ENCODE measurements at places on chromosomes 12 and 14. TPM values are rescaled to one million over a fixed set of nuclear protein-coding genes. Genes with fewer than 3 reads are reported as not detected.

DNA sequence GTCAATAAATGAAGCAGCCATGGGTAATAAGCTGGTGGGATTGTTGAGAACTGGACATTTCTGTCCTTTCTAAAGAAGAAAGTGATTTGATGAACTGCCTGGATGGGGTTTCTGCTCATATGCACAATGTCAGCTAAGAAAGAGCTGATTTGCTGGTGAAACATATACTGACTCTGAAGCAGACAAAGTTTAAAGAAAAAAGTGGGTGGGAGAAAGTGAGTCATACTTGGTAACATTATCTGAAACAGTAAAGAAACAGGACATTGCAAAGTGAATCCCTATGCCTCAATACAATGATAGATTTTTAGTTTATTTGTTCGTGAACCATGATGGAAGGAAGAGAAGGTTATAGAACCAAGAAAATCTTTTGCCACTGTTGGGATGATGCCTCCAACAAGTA, 95.6 kb upstream of the DNM1L start:
- DNase-seq: no peak

- DNase-seq: no peak
Measured at GRCh38 chr12:3975652-3976051, 102.5 kb upstream of the PARP11 start.

- no peak for DNase-seq
Measured at GRCh38 chr12:76636121-76636692, 76.6 kb upstream of the OSBPL8 start.

DNA sequence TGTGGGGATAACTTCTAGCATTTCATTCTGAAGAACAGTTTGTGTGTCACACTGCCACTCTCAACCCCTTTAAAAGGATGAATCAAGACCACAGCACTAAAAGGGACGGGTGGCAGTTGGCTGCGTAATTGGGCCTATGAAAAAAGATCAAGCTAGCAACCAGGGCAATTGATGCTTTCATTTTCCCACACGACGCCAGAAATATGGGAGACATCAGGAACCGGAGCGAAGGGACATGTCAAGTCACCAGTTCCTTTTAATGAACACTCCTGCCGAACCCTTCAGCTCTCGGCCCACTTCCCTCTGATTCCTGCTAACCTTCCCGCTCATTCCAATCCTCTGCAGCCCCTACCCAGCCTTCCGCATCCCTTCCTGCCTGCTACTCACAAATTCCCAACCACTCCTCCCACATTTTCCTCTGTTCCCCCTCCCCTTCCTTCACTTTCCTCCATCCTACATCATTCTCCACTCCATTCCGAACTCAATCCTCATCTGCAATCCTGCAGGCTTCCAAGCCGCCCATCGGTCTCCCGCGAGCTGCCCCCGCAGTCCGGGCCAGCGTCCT, 753 bp downstream of the CSRNP2 start:
- peak; percentile 38 for DNase-seq

GRCh38 chr12:99232324-99232723, 415.2 kb upstream of the GARIN6 start:
- no peak for DNase-seq

DNA sequence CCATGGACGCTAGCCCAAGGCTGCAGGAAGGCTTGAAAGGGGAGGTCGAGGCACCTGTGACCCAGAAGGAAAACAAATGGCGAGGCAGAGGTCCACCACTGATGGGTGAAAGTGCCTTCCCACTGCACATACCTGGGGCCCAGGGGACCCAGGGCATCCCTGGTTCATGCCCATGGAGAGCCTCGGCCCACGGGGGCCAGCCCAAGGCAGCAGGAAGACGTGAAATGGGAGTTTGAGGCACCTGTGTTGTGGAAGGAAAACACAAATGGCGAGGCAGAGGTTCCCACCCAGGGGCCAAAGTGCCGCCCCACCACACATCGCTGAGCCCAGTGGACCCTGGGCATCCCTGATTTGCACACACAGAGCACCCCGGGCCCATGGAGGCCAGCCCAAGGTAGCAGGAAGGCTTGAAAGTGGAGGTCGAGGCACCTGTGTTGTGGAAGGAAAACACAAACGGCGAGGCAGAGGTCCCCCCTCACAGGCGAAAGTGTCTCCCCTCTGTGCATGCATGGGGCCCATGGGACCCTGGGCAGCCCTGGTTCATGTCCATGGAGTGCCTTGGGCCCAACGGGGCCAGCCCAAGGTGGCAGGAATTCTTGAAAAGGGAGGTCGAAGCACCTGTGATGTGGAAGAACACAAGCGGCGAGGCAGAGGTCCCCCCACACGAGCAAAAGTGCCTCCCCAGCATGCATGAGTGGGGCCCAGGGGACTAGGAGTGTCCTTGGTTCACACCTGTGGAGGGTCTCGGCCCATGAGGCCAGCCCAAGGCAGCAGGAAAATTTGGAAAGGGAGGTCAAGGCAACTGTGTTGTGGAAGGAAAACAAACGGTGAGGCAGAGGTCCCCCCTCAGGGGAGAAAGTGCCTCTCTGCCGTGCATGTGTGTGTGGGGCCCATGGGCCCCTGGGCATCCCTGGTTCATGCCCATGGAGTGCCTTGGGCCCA, 383.3 kb downstream of the ALG10 start:
- no peak for DNase-seq

DNA sequence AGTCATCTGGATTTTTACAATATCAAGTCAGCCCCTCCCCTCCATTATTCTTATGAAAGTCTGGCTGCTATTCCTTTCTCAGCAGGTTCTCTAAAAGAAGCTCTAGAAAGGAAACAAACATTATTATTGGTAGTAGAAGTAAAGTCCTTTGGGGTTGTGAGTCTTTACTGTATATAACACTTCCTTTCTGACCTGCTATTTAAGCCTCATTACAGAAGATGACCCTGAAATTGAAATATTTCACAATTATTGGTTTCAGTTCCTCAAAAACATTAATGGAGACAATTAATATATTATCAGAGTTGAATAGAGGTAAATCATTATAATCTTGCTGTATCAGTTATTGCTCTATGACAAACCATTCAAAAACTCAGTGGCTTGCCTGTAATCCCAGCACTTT, 19.3 kb downstream of the PLEKHA5 start:
- DNase-seq: no peak

DNA sequence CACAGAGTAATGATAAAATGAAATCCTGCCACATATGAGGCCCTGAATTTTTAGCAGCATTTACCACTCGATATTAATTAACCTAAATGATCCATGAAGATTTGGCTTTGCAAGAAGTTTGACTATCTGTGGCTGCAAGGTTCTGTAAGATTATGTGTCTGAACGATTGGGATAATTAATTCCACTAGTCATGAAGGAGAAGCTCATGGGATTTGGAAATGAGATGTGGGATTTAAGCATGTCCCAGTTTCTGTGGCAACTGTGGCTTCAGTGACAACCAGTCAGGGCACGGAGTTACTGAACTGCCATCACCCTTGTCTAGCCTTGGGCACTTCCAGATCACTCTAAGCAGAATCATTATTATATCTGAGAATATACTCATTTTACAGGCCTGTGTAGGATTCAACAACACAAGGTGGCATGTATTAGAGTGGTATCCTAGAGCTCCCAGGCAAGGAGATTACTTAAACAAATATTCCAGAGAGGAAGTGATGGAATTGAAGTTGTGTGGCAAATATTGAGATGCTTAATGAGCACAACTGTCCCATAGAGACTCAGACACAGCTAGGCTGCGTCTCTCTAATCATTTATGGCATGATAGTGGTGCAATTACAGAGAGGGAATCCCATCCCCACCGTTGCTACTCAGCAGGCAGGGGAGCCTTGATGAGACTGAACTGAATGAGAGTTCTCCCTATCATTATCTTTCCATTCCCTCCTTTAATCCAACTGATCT, 205.0 kb upstream of the KRR1 start:
- no peak for DNase-seq

DNA sequence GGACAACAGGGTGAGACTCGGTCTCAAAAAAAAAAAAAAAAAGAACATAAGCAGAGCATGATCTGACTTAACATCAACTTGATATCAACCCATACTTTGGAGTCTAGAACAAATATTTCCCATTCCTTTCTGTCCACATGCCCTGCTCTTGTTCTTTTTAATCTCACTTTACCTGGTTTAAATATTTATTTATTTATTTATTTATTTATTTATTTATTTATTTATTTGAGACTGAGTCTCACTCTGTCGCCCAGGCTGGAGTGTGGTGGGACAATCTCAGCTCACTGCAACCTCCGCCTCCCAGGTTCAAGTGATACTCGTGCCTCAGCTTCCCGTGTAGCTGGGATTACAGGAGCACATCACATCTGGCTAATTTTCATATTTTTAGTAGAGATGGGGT, 19.6 kb upstream of the LRP6 start:
- no peak for DNase-seq

GRCh38 chr12:31588976-31589375, 2.0 kb downstream of the DENND5B start:
- peak; percentile 7 for DNase-seq

DNA sequence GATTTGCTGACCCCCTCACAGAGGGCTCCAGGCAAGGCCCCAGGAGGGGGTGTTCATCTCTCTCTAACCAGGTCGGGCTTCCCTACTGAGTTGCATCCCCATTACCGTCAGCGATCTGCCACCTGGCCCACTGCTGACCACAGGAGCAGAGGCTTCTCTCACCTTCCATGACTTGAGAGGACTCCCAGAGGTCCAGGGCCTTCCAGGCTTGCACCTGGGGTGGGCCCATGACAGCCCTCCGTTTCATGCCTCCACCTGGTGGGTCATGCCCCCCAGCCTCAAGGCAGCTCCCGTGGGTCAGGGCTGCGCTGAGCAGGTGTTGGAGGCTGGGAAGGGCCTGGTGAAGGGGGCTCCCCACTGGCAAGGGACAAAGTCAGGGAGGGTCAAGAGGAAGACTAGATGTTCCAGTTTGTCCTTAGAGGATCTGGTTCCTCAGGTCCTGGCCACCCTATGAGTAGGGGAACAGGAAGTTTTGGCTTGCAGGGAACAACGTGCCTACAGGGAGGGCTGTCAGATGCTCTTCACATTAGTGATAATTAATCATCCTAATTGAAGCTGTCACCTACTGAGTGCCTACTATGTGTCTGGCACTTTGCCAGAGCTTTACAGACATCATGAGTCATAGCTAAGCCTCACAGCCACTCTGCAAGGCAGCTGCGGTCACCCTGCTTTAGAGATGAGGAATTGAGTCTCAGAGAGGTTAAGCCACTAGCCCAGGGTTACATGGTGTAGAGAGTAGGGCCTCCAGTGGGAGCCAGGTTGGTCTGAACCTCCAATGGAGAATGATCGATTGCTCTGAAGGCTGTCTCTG, 13.8 kb downstream of the NFKBIA start:
- DNase-seq: no peak

GRCh38 chr14:96713426-96713825, 83.8 kb upstream of the VRK1 start:
- DNase-seq: no peak

Gene TSPAN19
- total RNA-seq: 1.9 TPM

Gene KRT3
- total RNA-seq: not detected

Gene RTL1
- under 0.01 TPM for total RNA-seq

Gene PIK3C2G
- 10.5 TPM for total RNA-seq
